ENCODE measurements at places on chromosomes 1 and 21.

DNA sequence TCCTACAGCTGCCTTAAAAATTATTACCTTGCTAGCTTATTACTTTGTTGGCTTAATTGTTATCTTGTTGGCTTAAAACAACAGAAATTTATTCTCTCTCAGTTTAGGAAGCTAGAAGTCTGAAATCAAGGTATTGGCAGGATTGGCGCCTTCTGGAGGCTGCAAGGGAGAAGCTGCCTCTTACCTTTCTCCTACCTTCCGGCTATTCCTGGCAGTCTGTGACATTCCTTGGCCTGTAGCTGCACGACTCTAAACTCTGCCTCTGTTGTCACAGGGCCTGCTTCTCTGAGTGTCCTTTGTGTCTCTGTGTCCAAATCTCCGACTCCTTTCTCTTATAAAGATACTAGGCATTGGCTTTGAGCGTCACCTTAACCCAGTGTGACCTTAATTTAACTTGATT is 579.9 kb upstream of the B3GALT2 start:
- DNase-seq: no peak

DNA sequence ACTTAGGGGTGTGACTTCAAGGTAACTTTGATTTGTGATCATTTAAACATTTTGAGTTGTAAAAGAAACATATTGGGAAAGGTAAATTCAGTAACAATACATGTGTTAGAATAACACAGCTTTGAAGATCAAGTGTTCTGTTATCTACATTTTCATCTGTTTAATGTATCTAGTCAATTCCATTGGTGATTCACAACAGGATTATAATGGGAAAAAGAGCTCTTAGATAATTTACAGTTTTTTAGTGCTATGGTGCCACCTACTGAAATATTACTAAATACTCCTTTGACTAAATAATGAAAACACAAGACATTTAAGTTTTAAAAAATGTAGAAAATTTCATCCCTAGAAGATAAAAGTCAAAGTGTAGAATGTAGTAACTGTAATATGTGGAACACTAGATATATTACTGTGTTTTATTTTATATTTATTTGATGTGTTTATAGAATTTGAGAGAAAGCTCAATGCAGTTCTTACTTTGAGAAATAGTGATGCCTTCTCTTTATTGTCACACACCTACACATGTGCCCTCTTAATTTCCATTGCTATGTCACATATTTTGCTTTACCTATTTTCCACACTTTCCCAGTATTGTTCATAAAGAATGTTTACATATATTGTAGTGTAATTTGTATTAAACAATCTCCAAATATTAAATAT is 47.4 kb downstream of the PTPRC start:
- DNase-seq: no peak

- DNase-seq: no peak
Observed at GRCh38 chr1:227066999-227067398, 126.9 kb downstream of the COQ8A start.

DNA sequence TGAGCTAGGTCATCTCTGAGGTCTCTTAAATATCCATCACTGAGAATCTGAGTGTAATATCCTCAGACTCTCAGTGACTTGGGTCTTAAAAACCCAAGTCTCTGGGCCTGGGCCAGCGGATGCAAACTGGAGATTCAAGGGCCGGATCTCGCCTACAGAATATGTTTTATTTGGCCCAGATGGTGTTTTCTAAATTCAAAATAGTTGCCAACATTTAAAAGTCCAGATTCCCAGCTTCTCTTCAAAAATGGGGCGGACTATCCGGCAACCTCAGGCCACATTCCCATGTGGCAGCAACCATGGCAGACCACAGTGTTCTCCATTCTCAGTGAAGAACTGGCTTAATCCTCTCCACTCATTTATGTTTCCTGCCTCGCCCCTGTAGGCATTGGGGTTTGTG is 12.7 kb upstream of the HEYL start:
- DNase-seq: no peak

DNA sequence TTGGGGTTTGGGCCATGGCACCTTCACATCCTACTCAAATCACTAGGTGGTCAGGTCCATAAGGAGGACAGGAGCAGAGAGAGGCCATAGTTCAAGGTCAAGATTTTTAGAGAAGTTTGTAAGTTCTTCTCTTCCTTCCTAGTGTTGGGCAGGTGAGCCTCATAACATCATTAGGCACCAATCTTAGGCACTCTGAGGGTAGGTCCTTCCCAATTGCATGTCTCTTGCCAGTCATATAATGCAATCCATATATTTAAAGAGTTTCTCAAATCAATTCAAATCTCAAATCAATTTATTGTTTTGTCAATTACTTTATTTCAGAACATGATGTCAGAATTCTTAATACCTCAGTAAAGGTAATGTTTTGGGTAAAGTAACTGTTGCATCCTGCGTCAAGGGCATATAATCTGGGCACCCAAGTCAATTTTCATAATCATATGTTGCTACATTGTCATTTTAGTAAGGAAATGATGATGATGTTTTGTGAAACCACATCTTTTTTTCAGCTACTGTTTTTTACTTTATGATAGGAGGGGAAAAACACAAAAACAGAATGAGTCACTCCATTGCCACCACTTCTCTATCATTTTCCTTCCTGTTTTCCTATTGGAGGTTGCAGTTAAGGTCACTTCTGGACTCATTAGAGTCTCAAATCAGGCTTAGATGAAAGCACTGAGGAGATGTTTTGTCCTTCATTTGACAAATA is 122.7 kb downstream of the UCHL5 start:
- DNase-seq: no peak

DNA sequence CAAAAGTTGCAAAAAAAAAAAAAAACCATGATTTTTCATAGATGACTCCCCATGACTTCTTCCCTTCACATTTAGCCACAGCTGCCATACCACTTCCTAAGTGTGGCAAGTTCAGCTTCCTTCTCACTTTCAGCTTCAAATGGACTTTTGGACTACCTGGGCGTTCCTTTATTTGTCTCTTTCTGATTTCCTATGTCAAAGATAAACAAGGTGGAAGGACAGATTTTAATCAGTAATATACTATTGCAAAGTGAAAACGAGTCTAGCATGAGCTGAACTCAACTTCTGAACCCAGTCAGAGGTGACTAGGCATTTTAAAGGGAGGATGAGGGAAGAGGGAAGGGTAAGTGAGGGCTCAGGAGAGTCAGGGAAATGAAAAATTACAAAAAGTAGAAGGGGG is 14.4 kb upstream of the SCCPDH start:
- DNase-seq: no peak

DNA sequence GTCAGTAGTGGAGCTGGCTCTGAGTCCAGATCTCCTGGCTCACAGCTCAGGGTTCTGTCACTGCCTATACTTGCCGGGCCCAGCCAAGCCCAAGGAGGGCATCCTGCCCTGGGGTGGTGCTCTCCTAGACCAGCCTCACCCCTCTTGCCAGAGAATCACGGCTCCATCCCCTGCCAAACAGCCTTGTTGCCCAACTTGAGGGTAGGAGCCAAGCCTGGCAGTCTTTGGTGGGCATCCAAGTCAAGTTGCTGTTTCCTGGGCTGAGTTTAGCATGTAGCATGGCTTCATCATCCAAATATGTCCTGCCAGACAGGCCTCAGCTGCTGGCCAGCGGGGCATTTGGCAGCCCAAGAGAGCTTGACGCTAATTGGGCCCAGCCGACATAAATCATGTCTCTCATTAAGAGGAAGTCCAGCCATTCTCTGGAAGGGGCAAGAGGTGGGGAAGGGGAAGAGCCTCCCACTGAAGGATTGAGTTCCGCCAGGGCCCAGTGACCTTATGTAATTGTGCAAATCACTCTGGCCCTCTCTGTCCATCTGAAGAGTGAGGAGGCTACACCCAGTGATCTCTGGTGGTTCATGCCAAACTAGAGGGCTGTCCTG is 22.6 kb upstream of the TRABD2B start:
- no peak for DNase-seq

DNA sequence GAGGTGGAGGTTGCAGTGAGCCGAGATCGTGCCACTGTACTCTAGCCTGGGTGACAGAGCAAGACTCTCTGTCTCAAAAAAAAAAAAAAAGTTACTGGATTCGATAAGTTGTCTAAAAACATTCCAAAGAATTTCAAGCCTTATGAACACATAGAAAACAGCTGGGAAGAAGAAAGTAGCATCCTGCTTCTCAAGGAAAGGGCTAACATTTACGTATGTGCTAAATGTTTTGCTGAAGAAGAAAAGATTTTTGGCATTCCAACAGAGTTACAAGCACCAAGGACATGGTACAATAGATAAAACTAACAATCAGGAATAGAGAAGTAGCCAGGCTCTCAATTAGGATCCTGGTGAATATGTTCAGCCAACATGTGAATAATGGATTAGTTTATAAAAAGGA is 69.8 kb downstream of the HFM1 start:
- no peak for DNase-seq

- peak; percentile 96 for DNase-seq
Observed at GRCh38 chr1:40161125-40161887, at the start of gene RLF. Gene RLF, plus strand, starts transcription at chr1:40161387. Its CDS starts 13 bp downstream, at chr1:40161400.
